ENCODE measurements at places on chromosomes 5 and 9.

- no peak for DNase-seq
Measured at GRCh38 chr5:159459951-159460538, 129.8 kb upstream of the IL12B start.

- no peak for DNase-seq
Measured at GRCh38 chr5:54291498-54291897, 18.9 kb downstream of the ARL15 start.

DNA sequence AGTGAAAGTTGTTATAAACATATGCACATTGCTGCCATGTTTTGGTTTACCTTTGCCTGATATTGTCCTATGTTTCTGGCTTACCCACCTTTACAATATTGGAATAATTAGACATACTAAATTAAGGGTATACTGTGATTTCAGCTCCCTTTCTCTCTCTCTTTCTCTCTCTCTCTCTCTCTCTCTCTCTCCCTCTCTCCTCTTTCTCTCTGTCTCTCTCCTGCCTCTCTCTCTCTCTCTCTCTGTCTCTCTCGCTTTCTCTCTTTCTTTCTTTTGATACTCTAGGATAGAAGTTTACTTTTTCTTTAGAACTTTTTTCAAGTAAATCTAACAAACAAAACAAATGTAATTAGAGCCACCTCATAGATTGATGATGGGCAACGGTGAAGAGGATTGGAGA is 239.6 kb downstream of the TMEM161B start:
- no peak for DNase-seq

- peak; percentile 13 for DNase-seq
Measured at GRCh38 chr5:96997265-96997859, 61.5 kb downstream of the LNPEP start.

DNA sequence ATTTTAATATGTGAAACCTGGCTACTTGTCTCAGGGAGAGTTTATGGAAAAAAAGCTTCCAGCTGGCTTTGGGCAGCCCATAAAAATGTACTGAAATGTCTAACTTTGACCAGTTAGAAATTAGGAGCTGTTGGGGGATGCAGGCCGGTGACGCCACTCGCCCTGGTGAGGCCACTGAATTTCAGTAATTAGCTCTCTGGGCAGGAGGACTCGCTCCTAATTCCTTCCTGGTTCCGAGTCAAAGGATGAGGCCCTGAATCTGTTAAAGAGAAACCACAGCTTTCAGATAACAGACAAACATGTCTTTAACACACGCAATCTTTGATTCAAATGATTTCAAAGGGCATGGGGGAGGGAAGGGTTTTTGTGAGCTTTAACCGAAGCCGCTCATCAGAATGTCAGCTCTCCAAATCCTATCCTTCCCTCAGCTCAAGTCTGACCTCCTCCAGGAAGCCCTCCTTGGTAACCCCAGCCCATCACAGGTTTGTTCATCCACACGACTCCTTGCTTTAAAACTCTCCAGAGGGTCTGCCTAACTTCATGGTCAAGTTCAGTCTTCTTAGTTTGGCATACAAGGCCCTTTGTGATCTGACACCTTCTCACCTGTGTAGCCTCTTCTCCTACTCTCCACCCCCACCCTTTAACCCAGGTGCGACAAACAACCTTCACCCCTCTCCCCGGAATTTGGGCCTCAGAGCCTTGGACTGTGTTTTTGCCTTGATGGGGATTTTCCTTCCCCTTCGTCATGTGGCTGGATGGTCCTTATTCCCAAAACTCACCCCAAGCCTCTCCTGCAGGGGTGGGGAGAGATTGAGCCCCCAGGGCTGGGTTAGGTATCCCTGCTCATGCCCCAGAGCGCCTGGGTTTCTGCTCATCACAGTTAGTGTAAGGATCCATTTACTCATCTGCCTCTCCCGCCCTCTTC is 13.6 kb upstream of the PHF19 start:
- no peak for DNase-seq

Measured in GM10248 (cell line).